ENCODE measurements at places on chromosomes 5 and 9.

GRCh38 chr5:334903-335739, 13.6 kb downstream of the AHRR start:
- no peak for DNase-seq

GRCh38 chr9:1434052-1434767, 384.1 kb downstream of the DMRT2 start:
- DNase-seq: no peak

DNA sequence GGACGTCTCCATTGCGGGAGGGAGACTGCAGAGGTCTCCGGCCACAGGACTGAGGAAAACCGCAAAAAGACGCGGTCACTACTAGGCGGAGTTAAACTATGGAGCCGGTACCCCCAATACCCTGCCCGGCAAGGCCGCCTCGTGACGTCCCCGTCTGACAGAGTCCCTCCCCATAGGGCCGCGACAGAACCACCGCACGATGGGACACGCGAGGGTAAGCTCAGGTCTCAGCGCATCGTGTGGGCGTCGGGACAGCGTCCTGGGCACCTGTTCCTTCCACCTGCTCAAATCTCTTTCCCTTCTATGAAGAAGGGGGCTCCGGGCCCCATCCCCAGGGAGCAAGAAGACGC, 35.2 kb upstream of the GLDC start:
- peak; percentile 65 for DNase-seq

DNA sequence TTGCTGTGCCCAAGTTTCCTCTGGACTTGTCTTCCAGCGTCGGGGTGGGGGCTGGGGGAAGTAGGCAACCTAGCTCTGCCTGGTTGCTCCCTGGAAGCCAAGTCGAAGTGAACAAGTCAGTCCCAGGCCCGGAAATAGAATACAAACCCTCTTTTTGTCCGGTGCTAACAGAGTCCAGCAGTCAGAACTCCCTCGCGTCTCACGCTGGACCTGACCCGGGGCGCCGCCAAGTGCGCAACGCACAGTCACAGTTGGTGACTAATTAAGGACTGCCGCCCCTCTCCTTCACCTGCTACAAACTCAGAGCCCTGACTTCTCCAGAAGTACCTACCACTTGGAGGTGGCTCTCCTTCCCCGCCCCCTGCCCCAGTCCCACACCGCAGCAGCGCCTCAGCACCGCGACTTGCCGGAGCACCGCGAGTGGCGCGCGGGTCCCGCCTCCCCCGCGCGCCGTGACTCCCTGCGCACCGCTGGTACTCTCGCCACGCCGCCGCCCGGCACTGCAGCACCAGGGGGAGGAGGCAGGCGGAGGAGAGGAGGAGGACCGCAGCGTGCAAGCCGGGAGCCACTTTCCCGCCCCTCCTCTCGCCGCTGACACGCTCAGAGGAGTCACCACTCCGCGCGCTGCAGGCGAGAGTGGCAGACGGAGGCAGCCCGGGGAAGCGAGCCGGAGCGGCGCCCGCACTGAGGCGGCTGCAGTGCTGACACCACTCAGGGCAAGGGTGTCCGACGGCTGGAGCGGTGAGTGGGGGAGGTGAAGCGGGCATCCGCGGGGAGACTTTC, at the start of gene SV2C:
Gene SV2C, plus strand, starts transcription at position 612 of the 783 bp plus-strand sequence. CDS start 48,368 bp downstream, outside the sequence.
- DNase-seq: no peak

- DNase-seq: peak; percentile 16
Measured at GRCh38 chr9:26856413-26857032, 36.1 kb downstream of the CAAP1 start.
